ENCODE measurements at places on chromosomes 7 and 10.

GRCh38 chr7:90473814-90474213, 4.4 kb downstream of the PTTG1IP2 start:
- no peak for DNase-seq

DNA sequence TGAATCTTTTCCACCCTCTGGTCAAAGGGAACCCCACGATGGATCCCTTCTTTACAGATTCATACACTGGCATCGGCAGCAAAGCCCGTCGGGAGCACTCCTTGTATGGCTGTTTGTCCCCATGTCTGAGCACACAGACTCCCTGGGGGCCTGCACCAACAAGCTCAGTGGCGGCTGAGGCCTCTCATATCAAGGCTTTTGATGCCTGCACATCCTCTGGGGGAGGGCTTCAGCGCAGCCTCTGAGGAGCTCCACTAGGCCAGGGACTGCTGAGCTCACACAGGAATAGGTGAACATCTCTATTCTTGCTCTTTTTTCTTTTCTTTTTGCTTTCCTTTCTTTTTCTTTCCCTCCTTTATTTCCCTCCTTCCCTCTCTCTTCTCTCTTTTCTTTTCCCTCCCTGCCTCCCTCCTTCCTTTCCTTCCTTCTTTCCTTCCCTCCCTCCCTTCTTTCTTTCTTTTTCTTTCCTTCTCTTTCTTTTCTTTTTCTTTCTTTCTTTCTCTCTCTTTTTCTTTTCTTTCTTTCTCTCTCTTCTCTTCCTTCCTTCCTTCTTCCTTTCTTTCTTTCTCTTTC, 174.6 kb downstream of the CCDC3 start:
- DNase-seq: no peak

DNA sequence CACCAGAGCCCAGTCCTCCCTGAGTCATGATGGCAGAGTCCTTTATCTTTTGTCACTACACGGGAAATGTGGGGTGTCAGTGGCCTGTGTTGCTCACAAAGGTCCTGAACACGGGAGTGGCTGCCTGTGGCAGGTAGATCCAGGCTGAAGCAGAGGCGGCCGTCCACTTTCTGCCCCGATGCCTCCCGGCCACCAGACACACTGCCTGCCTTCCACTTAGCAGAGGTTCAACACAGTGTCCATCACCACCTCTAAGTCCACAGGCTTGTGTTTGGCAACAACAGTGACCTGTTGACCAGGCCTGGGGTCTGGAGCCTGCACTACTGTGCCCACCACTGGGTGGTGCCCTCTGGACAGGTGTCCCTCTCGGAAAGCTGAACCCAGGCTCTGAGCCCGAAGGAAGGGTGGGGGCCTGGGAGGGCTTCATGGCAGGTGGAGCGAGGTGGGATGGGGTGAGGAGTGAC, 49.9 kb upstream of the CAMK2B start:
- no peak for DNase-seq

GRCh38 chr7:19465861-19466260, 243.0 kb downstream of the POLR1F start:
- no peak for DNase-seq

DNA sequence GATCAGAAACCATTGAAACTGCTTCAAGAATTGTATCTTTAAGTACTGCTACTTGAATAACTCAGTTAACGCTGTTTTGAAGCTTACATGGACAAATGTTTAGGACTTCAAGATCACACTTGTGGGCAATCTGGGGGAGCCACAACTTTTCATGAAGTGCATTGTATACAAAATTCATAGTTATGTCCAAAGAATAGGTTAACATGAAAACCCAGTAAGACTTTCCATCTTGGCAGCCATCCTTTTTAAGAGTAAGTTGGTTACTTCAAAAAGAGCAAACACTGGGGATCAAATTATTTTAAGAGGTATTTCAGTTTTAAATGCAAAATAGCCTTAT, 14.7 kb downstream of the HNRNPA2B1 start:
- no peak for DNase-seq

DNA sequence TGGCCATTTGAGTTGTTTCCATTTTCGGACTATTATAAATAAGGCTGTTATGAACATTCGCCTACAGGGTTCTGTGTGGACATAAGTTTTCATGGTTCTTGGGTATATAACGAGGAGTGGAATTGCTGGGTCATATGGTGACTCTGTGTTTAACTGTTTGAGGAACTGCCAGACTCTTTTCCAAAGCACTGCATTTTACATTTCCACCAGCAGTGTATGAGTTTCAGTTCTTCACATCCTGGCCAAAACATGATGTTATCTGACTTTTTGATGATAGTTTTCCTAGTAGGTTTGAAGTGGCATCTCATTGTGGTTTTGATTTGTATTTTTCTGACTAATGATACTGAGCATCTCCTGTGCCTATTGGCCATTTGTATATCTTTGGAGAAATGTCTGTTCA, 5.4 kb downstream of the SUV39H2 start:
- no peak for DNase-seq

- DNase-seq: no peak
These were observed 32.3 kb downstream of the PITRM1 start for GRCh38 chr10:3140280-3140679.

DNA sequence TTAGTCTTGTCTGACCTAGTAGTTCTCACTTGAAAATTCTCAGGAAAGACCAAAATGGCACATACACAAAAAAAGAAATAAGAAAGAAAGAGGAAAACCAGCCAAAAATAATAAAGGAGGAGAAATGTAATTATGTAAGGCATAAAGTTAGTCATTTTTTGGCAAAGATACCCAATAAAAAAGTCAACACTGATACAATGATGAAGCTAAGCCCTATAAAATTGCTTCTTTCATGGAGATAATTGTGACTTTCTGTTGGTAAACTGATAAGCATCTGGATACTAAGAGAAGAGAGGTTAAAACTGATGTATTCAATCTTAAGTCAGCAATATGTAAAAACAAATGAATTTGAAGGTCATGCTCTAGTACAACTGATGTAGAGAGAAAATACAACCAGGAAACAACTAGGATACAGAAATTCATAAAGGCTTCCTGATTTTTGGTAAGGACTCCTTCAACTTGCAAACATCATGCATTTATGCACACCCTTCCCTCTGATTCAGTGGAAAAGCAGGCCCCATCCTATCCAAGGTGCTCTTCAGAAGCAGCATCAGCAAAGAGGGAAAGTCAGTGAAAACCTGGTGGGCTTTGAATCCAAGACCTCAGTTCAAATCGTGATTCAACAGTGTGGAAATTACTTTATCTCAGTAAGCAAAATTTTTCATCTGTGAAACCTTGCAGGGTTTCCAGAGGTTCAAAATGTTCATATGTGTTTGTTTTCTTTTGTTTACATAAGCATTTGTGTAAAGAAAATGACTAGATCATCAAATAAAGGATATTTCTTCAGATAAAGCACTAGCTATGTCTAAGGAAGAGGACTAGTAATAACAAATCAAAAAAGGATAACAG, 32.6 kb downstream of the IMMP2L start:
- DNase-seq: no peak

DNA sequence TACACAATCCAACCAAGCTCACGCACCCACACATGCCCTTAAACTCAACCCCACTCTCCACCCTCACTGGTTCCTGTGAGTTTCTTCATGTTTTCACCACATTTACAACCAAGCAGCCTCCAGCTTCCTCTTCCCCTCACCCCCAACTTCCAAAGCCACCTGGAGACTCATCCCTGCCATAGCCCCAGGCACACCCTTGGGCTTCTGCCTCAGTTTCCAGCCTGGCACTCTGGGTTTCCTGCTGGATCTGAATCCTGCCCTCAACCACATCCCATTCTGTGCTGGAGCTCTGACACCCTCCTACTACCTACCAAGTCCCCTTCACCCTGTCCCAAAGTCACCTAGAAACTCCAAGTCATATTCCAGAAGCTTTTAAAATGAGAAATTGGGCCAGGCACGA, 29.4 kb downstream of the CCDC3 start:
- no peak for DNase-seq

DNA sequence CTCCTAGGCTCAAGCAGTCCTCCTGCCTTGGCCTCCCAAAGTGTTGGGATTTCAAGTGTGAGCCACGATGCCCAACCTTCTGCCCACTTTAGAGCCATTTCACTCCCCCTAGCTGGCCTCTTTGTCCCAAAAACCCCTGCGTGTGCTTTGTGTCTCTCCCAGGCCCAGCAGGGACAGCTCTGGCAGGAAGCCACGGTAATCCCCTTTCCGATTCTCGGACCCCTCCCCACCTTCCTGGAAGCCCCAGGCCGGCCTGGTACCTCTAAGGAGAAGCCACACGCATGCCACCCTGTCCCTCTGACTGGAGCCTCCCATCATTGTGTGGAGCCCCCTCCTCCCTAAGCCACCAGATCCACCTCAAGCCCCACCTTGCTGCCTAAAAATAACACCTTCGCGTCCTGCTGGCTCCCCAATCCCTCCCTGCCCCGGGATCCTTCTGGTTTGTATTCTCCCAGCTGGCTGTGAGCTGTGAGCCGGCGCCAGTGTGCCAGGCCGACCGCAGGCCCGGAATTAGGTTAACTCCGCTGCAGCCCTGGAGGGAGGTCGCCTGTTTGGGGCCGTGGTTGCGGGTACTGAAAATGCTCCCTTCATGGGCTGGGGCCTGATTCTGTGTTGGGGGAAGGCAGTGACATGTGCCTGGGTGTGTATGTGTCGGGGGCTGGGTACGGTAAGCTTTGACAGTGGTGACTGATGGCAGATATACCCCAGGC, 16.4 kb upstream of the SRRM3 start:
- DNase-seq: no peak

DNA sequence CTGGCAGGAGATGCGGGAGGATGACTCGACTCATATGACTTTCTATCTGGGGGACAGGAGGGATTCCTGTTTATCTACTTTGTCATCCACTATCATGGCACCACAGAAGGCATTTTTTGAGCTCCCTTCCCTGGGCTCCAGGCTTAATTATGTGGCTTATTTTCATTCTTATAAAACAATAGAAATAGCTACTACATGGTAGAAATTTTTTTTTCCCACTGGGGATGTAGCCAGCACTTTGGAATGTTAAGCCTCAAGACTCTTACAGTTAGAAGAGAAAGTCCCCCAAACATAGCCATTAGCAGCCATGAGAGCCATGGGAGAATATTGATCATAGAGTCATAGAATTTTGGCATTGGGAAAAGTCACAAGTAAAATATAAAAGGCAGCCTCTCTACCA, 14.6 kb upstream of the FAM180A start:
- DNase-seq: no peak

- no peak for DNase-seq
These were observed 111.8 kb downstream of the VIPR2 start for GRCh38 chr7:159032753-159033472.

GRCh38 chr10:28939281-28940157, 262.2 kb downstream of the BAMBI start:
- no peak for DNase-seq

Measured in stimulated activated CD8-positive, alpha-beta memory T cell treated with anti-CD3 and anti-CD28 coated beads, Interleukin-4, amount 100 ng/mL, for 1 hour (primary cell).